ENCODE measurements at places on chromosomes 16 and 17.

DNA sequence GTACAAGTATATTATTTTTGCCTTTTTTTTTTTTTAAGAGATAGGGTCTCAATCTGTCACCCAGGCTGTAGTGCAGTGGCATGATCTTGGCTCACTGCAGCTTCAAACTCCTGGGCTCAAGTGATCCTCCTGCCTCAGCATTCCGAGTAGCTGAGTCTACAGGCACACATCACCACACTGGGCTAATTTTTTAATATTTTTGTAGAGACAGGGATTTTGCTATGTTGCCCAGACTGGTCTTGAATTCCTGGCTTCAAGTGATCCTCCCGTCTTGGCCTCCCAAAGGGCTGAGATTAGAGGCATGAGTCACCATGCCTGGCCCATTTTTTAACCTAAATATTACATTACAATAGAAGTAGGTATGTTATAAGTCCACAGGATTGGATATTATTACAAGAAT is 3.2 kb downstream of the TERB1 start:
- DNase-seq, result no peak

GRCh38 chr16:86508947-86509758 is 1.2 kb upstream of the FOXF1 start:
- DNase-seq, result no peak

GRCh38 chr17:557371-557770 is 157.3 kb downstream of the VPS53 start:
- DNase-seq, result no peak

GRCh38 chr16:3012828-3013420 is at the start of gene CLDN9:
CLDN9 (plus strand) TSS chr16:3012923; CDS start chr16:3013363, 440 bp downstream.
- peak; percentile 53 for DNase-seq

DNA sequence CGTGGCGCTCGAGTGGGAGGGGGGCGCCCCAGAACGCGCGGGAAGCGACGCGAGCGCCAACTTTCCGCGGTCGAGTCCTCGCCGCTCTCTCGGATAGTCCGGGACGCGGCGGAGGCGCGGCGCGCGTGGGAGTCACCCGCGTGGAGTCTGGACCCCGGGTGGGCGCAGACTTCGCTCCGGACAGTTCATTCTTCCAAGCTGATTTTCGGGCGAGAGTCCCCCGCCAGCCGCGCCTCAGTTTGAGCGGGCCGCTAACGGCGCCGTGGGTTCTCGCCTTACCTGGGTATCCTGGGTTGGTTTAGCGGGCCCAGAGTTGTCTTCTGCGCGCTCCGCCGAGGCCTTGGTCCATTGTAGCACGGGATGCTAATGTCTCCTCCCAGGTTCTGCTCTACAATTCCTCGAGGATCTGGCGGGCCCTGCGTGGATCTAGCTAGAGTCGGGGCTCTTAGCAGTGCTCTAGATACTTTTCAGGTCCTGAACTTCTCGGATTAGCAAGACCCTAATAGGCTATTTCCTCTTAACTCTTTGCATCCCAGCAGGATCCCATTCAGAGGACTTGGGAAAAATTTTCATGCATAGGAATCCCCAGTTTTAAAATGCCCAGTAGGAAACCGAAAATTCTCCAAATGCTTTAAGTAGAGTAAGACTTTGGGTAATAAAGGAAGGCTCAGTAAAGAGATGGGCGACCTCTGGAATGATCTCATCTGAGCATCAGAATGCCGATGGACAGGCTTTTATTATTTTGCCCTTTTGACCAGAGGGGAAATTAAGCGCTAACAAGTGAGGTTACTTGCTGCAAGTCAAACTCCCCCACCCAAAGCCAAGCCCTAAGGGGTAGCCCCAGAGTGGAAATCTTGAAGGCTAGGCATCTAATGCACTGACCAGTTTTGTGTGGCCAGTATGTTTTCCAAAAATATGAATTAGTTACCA is 537 bp upstream of the GJC1 start:
- DNase-seq, result no peak

GRCh38 chr17:31515267-31515666 is 123.8 kb downstream of the RAB11FIP4 start:
- DNase-seq, result no peak

- no peak for DNase-seq
Measured at GRCh38 chr16:15517743-15518377, 83.5 kb downstream of the BMERB1 start.

GRCh38 chr16:1346422-1347285 is 5.0 kb downstream of the TSR3 start:
- DNase-seq, result no peak

- no peak for DNase-seq
Measured at GRCh38 chr16:13348416-13348815, 447.0 kb downstream of the SHISA9 start.

DNA sequence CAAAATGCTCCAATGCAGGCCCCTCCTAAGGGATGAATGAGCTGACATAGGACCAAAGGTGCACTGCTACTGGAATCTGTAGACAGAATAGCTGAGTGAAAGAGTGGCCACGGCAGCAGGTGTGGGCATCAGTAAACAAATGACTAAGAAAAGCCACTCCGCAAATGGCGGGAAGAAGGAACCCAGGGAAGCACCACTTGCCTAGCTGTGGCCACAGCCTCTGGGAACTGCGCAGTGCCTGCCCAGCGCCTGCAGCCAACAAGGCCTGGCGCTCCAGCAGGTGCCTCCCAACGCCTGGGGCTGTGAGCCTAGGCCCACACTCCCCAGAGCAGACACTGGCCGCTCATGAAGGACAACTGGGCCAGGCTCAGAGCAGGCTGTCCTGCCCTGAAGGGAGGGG is 11.8 kb downstream of the PEMT start:
- DNase-seq, result peak; percentile 5

GRCh38 chr17:2385240-2386210 is 15.3 kb downstream of the MNT start:
- DNase-seq, result no peak

GRCh38 chr17:80166446-80166845 is 3.4 kb upstream of the CARD14 start:
- DNase-seq, result no peak

GRCh38 chr16:1034230-1035065 is 38.1 kb upstream of the SSTR5 start:
- no peak for DNase-seq

DNA sequence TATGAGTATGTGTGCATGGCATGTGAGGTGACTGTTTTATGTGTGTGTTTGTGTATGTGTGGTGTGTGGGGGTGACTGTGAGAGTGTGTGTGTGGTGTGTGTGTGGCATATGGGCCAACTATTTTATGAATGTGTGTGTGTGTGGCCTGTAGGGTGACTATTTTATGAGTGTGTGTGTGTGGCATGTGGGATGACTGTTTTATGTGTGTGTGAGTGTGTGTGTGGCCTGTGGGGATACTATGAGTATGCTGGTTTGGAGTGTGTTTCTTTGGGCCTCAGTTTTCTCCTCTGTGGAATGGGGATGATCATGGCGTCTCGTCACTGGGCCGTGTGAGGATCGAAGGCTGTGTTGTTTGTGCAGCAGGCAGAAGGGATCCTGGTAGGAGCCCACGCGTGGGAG is 152.1 kb upstream of the PLCG2 start:
- no peak for DNase-seq

- DNase-seq, result no peak
Measured at GRCh38 chr16:64696866-64697265, 425.0 kb downstream of the CDH11 start.

Data from NCI-H2081 (cell line).